ENCODE measurements at places on chromosomes 12 and 14.
A peak's percentile ranks its signal among the peaks of the same experiment; 100 is the strongest.

DNA sequence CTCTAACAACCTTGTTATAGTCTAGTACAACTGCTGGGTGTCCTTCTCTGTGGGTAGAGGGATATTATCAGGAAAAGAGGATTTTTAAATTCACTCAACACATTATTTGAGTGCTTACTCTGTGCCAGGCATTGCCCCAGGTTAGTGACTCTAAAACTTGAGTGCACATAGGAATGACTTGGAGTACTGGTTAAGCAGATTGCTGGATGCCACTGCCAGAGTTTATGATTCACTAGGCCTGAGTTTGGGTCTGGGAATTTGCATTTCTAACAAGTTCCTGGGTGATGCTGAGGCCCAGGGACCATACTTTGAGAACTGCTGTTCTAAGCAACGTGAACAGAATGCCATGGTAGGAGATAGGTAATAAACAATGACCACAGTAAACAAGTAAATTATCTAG, 96.6 kb downstream of the CFAP54 start:
- DNase-seq, result no peak

- DNase-seq, result no peak
Measured at GRCh38 chr12:31736472-31736871, 7.7 kb upstream of the AMN1 start.

- DNase-seq, result peak; percentile 2
Measured at GRCh38 chr14:22613106-22613695, 15.1 kb downstream of the ABHD4 start.

DNA sequence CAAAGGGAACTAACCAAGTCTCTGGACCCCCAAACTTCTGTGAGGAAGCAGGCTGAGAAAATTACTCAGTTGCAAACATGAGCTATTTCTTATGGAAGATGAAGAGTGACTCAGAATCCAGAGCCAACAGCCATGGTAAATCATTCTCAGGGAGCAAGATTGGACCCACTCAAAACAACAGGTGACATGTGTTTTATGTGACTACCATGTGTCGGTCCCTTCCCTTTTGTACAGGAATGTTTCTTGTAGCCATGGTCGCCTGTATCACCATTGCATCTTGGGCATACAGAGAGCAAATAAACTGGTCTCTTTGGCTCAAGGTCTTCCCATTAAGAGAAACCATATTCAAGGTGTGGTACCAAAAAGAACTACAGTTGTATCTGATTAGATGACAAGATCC, 75.4 kb upstream of the COCH start:
- no peak for DNase-seq

GRCh38 chr12:54127538-54128259, 61.1 kb downstream of the SMUG1 start:
- DNase-seq, result no peak

DNA sequence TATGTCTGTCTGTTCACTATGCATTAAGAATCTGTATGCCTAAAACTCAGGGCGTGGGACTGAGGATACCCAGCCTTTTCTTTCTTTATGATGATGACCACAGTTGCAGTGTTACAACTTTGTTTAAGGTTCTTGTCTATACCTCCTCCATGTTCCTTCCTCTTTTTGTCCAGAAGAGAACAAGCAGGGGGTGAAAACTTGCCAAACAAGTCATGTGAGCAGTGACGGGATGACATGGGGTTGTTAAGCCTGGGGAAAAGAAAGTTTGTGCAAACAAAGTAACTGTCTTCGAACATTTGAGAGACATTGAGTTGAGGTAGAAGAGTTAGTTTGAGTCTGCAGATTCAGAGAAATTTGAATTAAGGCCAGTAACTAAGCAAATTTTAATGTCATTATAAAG, 505.5 kb downstream of the NPAS3 start:
- no peak for DNase-seq

DNA sequence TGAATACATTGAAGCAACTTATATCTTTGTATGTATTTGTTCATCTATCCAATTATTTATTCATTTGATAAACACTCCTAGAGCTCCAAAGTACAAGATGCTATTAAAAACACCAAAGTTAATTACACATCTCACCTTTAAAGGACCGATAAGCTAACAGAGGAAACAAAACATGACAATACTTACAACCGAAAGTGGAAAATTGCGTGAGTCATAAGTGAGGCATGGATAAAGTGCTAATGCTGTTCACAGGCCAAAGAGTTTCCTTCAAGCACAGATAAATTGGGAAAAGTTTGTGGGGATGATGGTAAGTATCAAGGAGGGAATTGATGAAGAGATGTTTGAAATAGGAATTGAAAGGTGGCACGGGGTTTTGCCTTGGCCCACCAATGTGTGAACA, 172.8 kb upstream of the KITLG start:
- DNase-seq, result no peak

DNA sequence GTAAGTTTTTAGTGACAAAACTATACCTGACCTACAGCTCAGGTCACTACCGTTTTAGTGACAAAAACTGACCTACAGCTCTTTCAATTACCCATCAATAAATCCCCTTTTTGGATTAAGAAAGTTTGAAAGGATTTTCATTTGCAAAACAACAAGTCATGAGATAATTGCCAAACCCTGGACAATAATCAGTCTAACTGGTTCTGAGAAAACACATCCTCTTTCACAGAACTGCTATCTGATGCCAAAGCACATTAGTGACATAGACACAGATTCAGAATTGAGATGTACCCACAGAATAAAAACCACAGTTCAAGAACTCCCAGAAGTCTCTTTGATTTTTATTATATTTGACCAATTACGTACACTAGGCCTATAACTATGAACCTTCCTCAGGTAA, 126.0 kb upstream of the COCH start:
- DNase-seq, result no peak

DNA sequence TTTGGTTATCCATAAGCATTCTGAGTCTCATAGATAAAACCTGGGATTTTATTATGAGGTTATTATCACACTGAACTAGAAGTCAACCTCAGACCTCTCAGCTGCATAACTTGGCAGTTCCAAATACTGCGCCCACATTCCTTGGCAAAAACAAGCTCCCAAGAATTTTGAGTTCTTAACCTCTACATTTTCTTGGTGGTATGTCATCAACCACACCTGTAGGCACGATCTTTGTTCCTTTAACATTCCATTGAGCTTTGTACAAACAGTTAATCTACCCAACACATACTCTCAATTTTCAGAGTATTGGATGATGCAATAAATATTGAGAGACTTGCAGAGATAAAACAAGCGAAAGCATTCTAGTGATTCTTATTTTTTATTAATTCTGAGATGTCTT, 371.8 kb upstream of the PRICKLE1 start:
- no peak for DNase-seq

- DNase-seq, result peak; percentile 29
Measured at GRCh38 chr14:73058922-73059673, 764 bp downstream of the RBM25 start.

- no peak for DNase-seq
Measured at GRCh38 chr14:95841668-95842067, 35.0 kb upstream of the TUNAR start.

DNA sequence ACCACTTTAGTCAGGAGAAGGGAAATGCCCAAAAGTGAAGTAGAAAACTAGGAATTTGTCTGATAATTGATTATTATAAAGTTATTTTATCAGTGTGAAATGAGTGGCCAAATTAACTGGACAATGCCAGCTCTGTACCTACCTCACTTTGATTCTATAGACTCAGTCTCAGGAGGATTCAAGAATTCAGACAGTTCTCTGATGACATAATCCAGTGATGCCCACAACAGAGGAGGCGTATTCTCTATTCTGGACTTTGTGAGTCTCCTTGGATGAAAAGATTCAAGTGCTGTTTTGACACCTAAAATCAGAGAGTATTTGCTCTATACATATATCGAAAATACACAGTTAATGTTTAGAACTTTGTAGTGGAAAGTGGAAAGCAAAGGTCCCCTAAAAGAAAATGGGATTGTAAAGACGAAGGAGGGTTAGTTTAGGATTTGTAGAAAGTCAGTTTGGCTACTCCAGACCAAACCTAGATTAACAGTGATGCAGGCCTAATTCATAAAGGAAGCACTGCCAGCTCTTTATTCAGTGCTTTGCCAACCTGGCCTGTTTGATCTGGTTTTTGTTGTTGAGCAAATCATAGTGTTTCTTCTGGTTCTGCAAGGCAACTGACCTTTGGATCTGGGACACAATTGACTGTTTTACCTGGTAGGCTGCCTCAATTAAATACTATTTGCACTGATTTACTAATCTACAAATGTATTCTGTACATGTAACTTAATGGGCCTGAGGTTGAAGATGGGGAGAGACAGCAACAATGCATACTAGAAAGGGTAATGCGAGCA, 67.4 kb downstream of the DAD1 start:
- no peak for DNase-seq

DNA sequence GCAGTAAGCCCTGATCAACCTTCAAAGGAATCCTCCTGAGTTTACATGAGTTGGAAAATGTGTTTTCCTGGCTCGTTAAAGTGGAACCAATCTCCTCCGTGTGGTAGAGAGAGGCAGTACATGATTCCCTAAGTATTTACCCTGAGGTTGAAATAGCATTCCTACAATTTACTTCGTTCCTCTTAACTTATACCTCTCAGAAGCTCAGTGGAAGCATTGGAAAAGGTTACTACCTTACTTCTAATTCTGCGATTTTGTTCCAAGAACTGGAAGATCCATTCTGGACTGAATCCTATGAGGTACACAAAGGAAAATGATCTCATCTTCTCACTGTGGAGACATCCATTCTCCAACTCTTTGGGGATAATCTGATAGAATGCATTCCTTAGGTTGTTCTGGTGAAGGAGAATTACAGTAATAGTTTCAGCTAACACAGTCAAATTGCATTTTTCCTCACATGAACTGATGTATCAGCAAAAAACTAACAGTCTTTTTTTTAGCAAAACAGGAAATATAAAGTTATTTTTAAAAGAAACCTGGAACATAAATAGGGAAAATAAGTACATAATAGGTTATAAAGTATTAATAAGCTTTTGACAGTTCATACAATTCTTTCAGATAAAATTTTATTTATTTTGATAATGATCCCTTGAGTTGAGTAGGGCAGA, 475.6 kb downstream of the PDZRN4 start:
- DNase-seq, result peak; percentile 19

DNA sequence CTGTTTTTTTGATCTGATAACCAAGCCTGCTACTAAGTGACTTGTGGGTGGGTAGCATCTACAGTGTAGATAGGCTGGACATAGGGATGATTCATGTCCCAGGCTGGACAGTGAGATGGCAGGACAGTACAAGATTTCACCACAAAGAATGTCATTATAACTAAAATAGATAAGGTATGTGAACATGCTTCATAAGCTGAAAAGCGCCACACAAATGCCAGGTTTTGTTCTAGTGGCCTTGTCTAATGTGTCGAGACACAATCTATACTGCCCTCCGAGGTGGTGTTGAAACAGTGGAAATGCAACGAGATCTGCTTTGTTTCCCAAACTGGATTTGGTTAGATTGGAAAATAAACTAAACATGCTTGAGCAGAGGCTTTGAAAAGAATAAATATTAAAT, 4.4 kb downstream of the LGALS3 start:
- no peak for DNase-seq

DNA sequence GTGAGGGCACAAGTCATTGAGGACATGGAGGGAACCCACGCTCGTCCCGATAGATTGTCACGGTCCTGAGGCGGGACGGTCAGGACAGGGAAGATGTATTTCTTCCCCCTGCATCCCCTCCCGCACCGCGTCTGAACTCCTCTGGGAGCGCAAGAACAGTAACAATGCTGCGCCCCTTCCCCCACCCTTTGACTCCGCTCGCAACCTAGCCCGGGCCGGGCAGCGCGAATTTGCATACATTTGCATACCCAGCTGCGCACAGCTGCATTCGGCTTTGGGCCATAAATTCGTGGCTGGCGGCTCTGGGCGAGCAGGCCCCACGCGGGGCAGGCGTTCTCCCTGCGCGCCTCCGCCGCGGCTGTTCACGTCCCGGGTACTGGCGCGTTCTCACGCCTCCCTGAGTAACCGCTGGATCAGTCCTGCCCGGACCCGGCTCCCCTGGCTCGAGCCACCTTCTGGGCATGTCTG, 29.0 kb upstream of the SMUG1 start:
- no peak for DNase-seq

DNA sequence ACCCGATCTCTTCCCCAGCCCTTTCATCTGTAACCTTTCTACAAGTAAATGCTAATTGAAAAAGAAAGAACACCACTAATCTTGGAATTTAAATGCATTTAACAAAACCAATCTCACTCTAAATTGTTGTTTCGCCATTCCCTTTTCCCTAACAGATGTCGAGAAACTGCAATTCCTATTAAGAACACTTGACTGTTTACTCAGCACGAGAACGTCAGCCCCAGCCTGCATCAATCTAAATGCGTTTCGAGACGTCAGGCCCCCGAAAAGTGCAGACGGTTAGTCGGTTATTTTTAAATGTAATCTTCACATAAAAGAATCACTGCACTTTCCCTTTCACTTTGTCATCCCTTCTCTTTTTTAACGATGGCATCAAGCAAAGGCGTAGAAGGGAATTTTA, 837.6 kb downstream of the VRK1 start:
- DNase-seq, result no peak

GRCh38 chr14:49480979-49481498, 105.1 kb downstream of the RPS29 start:
- DNase-seq, result no peak

GRCh38 chr14:45426685-45427282, 173.8 kb upstream of the MIS18BP1 start:
- peak; percentile 6 for DNase-seq

GRCh38 chr12:51192284-51192671, 19.3 kb upstream of the TFCP2 start:
- DNase-seq, result no peak

DNA sequence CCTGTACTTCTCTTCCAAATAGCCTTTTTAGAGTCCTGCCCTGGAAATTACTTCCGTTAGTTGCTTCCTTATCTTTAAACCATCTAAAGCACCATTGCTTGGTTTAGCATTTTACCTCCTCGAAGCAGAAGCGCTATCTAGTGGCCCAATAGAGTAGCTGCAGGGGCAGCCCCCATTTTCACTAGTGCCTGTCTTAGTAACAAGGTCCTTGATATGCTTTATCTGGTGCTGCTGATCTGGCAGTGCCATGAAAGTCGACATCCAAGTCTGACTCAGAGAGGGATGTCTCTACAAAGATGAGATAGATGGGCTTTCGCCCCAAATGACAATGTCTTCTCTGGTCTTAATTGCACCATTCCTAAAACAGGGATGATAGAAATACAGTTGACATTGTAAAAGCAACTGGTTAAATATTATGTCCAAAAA, 25.0 kb upstream of the CIT start:
- peak; percentile 81 for DNase-seq

DNA sequence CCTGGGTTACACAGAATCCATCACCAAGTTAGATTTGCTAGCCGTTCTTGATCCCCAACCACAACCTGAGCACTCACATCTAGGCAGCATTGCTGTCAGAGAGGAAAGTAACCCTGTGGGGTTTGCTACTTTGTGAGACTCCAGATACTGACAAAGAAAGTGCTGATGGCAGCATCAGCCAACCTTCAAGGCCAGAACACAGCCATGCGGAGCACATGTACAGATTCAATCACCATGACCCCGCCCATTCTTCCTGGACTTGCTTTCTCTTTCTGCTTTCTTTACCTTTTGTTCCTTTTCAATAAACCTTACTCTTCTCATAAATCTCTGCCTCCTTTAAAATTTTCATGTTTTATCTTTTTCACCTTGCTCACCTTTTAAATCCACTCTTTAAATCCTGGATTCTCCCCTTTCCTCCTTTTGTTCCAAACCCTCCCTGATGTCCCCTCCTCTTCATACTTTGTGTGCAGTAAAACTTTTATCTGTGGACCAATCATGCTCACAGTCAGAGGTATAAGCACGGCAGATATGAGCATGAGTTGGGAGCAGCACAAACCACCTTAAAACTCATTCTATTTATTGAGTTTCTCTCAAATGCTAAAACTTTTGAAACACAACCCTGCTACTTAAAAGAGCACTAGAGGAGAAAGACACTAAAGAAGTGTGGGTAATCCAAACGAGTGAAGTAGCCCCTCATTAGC, 21.9 kb upstream of the CERS5 start:
- DNase-seq, result peak; percentile 57
